ENCODE measurements at places on chromosomes 16 and 17.

DNA sequence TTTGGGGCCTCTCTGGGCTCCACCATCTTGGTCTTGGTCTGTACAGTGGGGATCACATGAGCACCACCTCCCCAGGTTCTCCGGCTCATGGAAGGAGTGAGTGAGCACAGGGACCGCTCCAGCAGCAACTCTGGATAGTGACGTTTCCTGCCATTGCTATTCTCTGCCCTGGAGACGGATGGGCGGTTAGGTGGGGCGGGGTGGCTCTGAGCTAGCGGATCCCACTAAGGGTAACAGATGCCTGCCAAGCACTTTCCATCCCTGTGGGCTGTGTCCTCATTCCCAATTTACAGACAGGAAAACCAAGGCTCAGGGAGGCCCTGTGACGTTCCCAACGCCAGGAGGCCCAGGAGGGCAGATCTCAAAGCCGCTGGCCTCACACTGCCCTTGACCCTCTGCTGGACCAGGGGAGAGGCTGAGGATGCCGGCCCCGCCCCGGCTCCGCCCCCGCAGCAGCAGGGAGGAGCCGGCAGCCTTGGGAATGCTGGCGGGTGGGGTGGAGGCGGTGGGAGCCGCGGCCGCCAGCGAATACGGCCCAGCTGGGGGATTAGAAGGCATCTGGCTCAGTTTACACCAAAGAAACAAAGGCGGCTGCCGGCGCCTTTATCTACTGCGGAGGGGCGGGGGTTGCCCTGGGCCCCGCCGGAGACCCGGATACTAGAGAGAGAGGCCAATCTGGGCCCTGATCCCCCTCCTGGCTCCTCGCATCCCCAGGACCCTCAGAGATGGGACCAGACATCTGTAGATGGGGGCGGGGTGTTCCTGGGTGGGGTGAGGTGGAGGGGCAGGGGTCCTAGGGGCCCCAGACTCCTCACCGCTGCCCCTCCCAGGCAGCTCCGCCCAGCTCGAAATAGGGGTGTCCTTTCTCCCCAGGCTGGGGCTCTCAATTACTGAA, 122.3 kb upstream of the CIBAR2 start:
- DNase-seq: no peak

- peak; percentile 96 for DNase-seq
These were observed at the start of gene SPATA2L for GRCh38 chr16:89701425-89702406. Gene SPATA2L (minus strand): TSS chr16:89701705. CDS start chr16:89701232, 473 bp downstream.

DNA sequence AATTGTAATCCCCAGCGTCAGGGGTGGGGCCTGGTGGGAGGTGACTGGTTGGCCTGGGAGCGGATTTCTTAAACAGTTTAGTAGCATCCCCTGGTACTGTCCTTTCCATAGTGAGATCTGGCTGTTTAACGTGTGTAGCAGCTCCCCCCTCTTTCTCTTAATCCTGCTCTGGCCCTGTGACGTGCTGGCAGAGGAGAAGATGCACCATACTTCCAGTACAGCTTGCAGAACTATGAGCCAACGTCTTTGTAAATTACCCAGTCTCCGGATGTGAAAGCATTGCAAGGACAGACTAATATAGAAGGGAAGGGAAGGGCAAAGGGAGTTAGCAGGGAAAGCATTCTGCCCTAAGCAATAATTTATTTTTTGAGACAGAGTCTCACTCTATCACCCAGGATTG, 83.9 kb downstream of the RMI2 start:
- DNase-seq: no peak

DNA sequence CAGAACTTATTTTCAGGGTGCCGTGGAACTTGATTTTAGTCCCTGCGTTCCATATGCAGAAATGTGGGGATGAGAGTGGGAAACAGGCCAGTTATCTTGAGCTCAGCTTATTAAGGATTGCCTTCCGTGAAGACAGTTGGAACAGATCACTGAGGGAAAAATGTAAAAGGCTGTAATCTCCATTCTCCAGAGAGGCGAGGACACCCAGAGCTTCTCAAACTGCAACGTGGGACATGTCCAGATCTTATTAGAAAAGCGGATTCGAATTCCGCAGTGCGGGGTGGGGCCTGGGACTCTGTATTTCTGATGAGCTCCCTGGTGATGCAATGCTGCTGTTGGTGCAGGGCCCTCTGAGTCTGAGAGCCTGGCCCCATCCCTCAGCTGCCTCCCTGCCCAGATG, 185.6 kb upstream of the CIBAR2 start:
- no peak for DNase-seq

- DNase-seq: peak; percentile 70
These were observed 12.0 kb downstream of the TBC1D24 start for GRCh38 chr16:2486645-2487516.

GRCh38 chr17:6492892-6493674, 48.8 kb downstream of the PIMREG start:
- DNase-seq: no peak

DNA sequence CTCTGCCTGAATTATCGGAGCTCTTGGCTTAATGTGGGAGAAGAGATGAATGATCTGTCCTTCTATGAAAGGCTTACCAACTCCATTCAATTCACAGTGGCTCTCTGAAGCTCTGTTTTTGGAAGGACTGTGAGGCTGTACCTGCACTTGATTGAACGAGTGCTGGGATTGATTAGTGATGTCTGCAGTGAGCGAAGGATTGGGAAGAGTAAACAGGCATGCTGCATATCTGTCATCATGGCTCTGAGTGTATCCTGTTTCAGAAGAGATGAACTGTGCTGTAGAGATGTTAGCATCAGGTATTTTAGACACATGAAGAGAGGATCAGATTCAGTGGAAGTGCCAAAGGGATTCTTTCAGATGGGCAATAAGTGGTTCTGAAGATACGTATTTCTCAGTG, 564.0 kb downstream of the MAF start:
- no peak for DNase-seq

- DNase-seq: no peak
These were observed 87.0 kb upstream of the RPRML start for GRCh38 chr17:47066095-47066494.

- no peak for DNase-seq
These were observed 643.7 kb downstream of the MAF start for GRCh38 chr16:78956859-78957258.

DNA sequence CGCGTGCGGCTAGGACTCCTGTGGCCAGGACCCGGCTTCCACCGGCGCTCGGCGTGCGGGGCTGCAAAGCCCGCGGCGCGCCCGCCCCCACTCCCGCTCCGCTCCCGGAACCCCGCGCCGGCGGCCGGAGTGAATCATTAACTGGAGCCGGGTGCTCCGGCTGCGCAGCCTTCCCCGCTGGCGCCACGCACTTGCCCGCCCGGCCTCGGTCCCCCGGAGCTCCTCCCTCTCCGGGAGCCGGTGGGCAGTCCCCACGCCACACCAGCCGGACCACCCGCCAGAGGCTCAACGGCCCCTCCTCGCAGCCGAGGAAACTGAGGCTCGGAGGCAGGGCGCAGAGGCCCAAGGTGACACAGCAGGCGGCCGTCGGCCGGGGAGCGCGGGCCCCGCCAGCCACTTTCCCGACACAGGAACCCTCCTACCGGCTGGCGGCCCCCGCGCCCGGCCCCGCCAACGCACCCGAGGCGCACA, 580 bp downstream of the BCAR1 start:
- no peak for DNase-seq

DNA sequence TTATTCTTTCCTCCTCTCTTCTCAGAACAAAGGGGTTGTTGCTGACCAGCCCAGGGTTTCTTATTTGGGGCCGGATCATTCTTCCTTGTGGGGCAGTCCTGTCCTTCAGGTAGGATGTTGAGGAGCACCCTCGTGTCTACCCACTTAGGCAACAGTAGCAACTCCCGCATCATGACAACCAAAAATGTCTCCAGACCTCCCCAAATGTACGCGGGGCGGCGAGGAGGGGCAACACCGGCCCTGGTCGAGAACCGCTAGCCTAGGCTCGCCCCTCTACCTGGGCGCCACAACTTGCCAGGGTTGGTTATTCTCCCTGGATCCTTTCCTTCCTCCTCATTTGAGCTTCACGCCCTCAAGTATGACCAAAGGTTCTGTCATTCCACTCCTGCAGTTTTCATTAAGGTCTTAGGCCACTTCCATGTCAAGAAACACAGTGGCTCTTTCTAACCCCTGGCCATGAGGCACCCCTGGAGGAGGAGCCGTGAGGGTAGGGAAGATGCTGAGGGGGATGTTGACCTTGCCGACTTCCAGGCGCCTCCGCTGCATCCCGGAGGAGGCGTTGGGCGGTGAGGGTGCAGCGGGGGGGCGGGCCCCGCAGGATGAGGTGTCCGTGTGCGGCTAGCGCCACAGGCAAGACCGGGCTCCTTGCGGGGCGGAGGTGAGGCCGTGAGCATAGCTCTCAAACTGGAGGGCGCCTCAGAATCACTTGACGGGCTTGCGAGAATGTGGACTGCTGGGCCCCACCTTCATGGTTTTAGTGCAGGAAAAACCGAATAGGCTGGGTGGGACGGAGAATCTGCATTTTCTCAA, 712 bp upstream of the SPECC1 start:
- DNase-seq: no peak

GRCh38 chr16:66223176-66223780, 143.2 kb upstream of the CDH5 start:
- DNase-seq: no peak

DNA sequence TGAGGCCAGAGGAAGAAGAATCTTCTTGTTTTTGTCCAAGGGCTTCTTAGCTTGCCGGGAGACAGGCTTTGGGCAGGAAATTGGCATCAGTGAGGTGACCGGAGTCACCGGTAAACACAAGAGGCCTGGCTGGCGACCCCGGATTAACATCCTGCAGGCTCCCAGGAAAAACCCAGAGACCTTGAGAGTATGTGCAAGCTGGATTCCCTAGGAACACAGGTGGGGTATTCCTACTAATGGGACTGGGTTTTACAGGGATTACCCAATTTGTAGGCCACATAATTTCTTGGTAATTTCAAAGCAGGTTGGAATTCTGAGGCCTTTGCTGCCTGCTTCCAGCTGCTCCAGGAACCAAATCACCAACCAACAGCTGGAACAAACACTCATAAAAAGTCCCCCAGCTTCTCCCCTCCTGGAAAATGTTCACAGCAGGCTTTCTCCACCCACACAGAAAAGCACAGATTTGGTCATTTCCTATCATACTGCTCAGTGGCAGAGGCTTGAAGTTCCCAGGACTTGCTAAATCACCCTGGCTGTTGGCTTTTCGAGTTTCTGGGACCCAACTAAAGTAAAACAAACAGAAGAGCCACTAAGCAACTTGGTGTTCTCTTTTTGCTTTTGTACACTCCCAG, 258.8 kb downstream of the IRF8 start:
- no peak for DNase-seq

- DNase-seq: no peak
These were observed 63.3 kb upstream of the HSBP1 start for GRCh38 chr16:83744441-83744981.

DNA sequence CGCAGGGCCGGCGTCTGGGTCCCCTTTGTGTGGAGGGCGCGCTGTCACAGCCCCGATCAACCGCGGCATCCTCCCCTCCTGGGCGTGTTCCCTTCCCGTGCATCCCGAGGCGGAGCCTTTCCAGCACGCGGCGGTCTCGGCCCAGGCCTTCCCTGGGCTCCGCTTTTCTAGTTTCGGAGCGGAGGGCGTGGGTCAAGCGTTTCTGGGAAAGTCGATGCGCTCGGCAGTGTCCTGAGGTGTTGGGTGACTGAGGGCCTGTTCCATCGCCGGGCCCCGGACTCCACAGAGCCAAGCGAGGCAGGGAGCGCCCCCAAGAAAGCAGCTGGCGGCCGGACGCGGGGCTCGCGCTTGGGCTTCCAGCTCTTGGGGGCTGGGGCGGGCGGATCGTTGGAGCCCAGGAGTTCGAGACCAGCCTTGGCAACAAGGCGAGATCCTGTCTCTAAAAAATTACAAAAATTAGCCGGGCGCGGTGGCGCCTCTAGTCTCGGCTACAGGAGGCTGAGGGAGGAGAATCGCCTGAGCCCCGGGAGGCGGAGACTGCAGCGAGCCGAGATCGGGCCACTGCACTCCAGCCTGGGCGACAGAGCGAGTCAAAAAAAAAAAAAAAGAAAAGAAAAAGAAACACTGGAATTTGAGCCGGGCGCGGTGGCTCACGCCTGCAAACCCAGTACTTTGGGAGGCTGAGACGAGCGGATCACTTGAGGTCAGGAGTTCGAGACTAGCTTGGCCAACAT, 806 bp downstream of the IFT140 start:
- DNase-seq: no peak

DNA sequence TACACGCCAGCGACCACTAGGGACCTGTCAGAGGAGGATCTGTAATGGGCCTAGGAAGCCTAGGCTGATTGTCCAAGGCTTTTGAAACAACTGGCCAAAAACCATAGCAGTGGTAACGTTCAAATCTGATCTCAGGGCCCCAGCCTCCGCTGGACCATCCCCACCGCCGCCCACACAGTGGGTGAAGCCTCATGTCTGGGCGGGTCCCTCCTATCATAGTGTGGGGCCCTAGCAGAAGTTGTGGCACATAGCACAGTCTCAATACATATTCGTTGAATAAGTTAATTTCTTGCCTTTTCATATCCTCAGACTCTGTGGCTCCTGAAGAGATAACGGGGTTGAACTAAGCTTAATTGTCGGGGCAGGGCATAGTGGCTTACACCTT, 818 bp downstream of the DPH1 start:
- DNase-seq: no peak

DNA sequence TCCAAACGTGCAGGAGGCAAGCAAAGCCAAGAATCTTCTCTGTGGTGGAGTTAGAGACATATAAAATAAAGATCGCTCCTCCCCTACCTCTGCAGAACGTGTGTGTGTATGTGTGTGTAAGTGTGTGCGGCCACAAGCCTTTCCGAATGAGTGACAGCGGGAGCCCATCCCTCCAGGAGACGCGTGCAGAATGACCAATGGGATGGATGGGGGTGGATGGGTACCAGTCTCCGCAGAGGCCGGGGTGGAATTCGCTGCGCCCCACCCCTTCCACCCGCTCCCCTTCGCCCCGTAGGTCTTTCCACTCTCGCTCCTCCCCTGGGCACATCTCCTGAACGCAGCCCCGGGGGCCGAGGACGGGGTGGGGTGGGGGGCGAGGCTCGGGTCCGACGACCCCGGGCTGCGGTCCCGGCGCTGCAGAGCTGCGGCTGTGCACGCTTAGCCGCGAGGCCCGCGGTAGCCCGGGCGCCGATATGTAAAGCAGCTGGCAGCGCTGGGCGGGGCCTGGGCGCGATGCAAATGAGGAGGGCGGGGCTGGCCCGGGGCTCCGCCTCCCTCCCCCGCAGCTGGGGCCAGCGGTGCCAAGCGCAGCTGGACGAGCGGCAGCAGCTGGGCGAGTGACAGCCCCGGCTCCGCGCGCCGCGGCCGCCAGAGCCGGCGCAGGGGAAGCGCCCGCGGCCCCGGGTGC, at the start of gene PRKCB:
PRKCB (plus strand) TSS at position 594 of the 688 bp plus-strand sequence.
- peak; percentile 81 for DNase-seq

DNA sequence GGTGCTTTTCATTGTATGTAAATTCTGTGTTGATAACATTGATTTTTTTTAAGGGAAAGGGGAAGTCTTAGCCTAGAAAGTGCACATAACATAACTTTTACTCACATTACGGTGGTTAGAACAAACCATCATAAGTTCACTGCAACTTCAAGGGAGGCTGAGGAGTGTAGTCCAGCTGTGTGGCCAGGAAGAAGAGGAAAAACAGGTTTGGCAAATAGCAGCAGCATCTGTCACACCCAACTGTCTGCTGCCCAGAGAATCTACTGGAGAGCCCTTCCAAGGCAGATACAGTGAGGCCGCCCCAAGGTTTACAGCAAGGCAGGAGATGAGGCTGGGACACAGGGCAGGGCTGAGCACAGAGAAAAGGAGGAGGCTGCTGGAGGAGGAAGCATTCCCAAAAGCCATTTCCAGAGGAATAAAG, 60.6 kb downstream of the AIPL1 start:
- DNase-seq: no peak

GRCh38 chr17:44601973-44602372, 44.7 kb downstream of the FZD2 start:
- no peak for DNase-seq

GRCh38 chr17:75412455-75413317, 7.2 kb upstream of the GRB2 start:
- DNase-seq: peak; percentile 34
